ENCODE measurements at places on chromosomes 12 and 14. TPM values are rescaled to one million over a fixed set of nuclear protein-coding genes. Genes with fewer than 3 reads are reported as not detected.

GRCh38 chr14:77543637-77544334, 45.2 kb upstream of the ISM2 start:
- H3K27ac ChIP-seq = no peak overlapping the region
- no peaks in the 10 kb centered on the region for H3K27me3 ChIP-seq
- no peak overlapping the region for H3K4me3 ChIP-seq
- peaks cover 29% of the 10 kb centered on the region for H3K36me3 ChIP-seq
- DNase-seq = no peak

Gene SOAT2
- total RNA-seq = not detected

GRCh38 chr14:78535041-78535440, 364.9 kb downstream of the NRXN3 start:
- H3K4me3 ChIP-seq = no peak overlapping the region
- no peak for DNase-seq
- H3K36me3 ChIP-seq = no peaks in the 10 kb centered on the region
- no peaks in the 10 kb centered on the region for H3K27me3 ChIP-seq
- H3K27ac ChIP-seq = no peak overlapping the region
- H3K4me1 ChIP-seq = no peaks in the 10 kb centered on the region

DNA sequence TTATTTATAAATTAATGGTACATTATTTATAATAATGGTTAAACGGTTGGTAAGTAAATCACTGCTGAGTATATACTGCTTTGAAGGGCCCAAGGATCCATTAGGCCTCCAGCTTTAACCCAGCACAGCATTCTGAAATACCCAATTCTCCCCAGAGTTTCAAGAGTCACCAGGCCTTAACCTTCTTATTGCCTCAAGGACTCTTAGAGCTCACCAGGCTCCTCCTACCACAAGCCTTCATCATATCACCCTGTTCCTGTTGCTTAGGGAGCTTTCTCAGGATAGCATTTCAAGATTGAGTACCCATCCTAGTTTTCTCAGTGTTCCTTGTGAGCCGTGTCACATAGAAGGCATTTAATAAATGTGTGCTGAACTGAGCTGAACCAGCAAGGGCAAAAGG, 242.5 kb downstream of the FBXL14 start:
- H3K4me1 ChIP-seq = no peaks in the 10 kb centered on the region
- no peak overlapping the region for H3K27ac ChIP-seq
- H3K4me3 ChIP-seq = no peak overlapping the region
- no peaks in the 10 kb centered on the region for H3K36me3 ChIP-seq
- H3K27me3 ChIP-seq = no peaks in the 10 kb centered on the region

DNA sequence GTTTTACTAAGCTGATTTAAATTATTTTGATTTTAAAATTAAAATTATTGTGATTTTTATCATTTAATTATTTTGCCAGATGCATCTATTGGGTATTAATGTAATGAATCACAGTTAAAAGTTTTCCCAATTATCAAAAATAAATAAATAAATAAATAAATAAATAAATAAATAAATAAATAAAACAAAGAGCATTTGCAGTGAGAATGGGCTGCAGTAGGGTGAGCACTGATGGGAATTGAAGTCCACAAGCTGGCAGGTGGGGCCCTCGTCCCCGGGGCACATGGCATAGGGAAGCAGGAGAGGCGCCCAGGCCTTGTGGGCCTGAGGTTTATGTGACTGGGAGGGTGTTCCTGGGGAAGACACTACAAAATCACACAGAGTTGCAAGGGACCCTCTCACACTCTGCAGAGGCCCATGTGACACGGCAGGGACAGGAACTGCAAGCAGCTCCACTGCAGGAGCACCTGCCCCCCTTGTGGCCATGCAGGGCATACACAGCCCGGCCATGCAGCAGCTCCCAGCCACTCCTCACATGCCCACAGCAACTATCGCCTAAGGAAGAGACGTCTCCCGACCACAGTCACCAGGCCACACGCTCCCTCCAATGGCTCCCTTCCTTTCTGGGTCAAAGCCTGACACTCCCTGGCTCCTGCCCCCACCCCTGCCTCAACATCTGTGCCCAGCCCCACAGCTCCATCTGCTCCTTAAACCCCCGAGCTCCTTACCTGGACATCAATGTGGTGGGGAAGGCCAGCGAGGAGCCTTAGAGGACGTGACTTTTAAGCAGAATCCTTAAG, 256.3 kb upstream of the SFSWAP start:
- H3K4me1 ChIP-seq = peaks cover 5% of the 10 kb centered on the region
- no peaks in the 10 kb centered on the region for H3K36me3 ChIP-seq
- no peak overlapping the region for H3K4me3 ChIP-seq
- peaks cover 20% of the 10 kb centered on the region for H3K27me3 ChIP-seq
- no peak overlapping the region for H3K27ac ChIP-seq

DNA sequence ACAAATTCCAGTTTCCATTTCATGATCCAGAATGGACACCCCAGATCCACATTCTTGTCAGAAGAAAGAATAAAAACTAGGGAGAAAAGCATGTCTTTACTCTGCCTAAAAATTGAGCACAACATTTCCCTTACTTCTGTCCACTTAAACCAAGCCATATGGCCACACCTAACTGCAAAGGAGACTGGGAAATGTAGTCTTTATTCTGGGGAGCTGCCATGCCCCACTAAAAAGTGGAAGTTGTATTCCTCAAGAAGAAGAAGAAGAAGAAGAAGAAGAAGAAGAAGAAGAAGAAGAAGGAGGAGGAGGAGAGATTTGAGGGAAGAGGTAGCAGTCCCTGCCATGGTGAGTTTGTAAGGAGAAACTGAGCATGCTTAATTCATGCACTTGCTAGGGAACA, 84.5 kb downstream of the GPR65 start:
- H3K36me3 ChIP-seq = no peaks in the 10 kb centered on the region
- no peak overlapping the region for H3K4me3 ChIP-seq
- no peak overlapping the region for H3K27ac ChIP-seq
- no peaks in the 10 kb centered on the region for H3K4me1 ChIP-seq

Gene ACRBP
- total RNA-seq = 18.0 TPM

DNA sequence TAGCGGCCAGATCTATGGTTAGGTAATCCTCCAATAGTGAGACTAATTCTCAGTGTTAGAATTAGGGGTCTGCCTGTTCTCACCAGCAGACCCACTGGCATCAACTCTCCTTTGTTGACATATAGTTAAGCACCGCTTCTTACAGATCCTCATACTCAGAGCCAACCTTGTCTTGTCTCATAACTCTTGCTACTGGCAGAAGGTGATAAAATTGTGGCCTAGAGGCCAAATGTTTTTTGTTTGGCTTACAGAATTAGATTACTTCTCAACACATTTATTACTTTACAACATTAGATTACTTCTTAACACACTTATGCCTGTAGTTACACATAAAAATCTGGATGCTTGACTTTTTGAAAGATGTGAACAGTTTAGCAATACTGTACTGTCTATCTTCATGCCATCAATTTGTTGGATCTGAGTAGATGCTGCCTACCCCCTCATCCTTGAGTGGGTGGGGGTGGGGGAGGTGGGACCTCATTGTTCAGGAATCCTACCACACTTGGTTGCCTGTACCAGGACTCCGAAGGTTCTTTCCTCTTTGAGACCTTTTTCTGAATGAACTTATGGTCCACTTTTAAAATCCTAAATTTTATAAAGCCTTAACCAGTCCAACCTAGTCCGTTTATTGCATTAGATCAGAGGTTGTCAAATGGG, 7.0 kb downstream of the MTHFD1 start:
- H3K27ac ChIP-seq = peak overlapping the region; percentile 43
- H3K4me1 ChIP-seq = peaks cover 34% of the 10 kb centered on the region
- peaks cover 52% of the 10 kb centered on the region for H3K36me3 ChIP-seq
- no peaks in the 10 kb centered on the region for H3K27me3 ChIP-seq
- DNase-seq = no peak
- H3K4me3 ChIP-seq = no peak overlapping the region

Gene IAPP
- not detected for total RNA-seq

DNA sequence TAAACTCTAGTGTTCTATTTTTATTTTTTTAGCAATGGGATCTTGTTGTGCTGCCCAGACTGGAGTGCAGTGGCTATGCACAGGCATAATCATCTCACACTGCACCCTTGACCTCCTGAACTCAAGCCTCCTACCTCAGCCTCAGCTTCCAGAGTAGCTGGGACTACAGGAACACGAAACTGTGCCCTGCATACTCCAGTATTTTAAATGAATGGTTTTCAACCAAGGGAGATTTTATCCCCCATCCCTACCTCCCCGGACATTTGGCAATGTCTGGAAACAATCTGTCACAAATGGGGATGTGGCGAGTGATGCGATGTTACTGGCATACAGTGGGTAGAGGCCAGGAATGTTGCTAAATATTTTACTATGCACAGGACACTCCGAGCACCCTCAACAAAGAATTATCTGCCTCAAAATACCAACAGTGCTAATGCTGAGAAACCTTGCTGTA, 2.1 kb downstream of the CBX5 start:
- H3K27me3 ChIP-seq = no peaks in the 10 kb centered on the region
- H3K4me1 ChIP-seq = peaks cover 14% of the 10 kb centered on the region
- peak overlapping the region; percentile 71 for H3K4me3 ChIP-seq
- H3K27ac ChIP-seq = peak overlapping the region; percentile 99
- peaks cover 67% of the 10 kb centered on the region for H3K36me3 ChIP-seq

DNA sequence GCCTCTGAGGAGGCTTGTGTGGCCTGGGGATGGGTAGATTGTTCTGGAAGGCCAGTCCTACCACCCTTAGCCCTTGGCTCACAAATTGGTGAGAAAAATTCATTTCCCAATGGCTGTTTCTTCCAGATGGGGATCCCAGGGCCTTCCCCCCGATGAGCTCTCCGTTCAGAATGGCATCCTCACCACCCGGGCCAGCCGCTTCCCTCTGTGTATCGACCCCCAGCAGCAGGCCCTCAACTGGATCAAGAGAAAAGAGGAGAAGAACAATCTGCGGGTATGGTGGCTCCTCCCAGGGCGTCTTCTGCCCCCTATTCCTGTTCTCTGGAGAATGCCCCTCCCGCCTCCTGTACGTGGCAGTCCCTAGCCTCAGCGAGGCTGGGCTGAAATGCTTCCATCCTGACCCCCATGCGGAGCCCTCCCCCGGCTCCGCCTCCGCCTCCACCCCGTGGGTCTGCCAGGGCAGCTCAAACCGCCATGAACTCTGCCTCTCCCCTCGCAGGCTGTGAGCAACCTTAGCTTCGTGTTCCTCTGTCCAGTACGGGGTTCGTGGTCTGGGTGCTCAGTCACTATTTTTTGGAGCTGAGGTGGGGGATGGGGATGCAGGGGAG, 57.8 kb downstream of the CCDC92 start:
- no peak overlapping the region for H3K4me3 ChIP-seq
- peaks cover 9% of the 10 kb centered on the region for H3K4me1 ChIP-seq
- no peak overlapping the region for H3K27ac ChIP-seq
- H3K36me3 ChIP-seq = no peaks in the 10 kb centered on the region
- H3K27me3 ChIP-seq = peaks cover 38% of the 10 kb centered on the region

DNA sequence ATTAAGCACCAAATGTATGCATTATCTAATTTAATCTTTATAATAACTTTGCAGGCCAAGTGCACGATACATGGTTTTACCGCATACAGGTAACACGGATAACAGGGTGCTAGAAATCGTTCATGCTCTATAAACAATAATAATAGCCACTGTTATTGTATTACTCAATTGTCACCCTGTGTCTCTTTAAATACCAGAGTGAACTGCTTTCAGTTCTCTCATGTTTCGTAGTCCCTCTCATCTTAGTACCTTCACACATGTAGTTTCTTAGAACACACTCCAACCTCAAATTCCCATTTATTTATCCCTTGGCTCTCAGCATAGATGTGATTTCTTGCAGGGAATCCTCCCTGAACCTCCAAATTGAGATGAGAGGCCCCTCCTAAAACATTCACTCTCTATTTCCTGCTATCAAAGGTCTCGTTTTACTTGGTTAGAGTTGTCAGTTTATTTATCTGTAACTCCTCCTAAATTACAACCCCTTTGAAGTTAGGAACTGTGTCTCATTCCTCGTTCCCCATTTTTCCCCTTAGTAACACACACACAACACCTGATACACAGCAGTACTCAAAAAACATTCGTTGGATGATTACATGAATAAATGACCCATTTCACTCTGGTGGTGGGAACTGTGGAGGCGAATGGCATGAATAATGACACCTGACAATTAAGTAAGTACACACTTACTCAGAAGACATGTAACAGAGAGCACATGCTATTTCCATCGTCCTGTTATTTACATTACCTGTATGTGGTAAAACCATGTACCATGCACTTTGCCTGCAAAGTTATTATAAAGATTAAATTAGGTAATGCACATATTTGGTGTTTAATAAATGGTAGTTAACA, 134.6 kb downstream of the BTG1 start:
- H3K36me3 ChIP-seq = no peaks in the 10 kb centered on the region
- no peaks in the 10 kb centered on the region for H3K27me3 ChIP-seq

Gene CLEC9A
- total RNA-seq = not detected

DNA sequence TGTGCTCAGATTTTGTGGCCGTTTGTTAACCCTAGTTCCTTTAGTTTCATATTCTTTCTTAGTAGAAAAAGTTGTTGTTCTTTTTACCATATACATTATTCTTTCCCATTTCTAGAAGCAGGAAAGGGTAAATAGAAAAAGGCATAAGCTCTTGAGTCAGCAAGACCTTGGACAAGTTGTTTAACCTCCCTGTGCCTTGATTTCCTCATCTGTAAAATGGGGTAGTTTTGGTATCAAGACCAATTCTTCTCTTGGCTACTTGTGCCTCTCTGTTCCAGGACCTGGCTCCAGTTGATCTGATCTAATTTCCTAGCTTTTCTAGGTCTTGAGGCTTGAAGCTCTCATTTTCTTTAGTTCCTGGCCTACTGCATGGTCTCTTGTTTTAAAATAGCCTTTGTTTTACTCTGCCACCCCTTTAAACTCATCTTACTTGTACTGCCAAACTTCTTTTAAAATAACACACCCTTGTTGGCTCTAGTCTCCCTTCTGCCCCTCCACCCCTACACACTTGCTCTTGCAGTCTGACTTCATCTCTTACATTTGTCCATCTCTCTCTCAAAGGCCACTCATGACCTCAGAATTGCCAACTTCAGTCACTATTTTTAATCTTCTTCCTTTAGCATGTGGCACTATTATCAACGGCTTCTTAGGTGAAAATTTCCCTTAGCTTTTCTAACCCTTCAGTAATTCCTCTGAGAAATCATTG, 143.7 kb downstream of the TTLL5 start:
- DNase-seq = no peak
- no peaks in the 10 kb centered on the region for H3K27me3 ChIP-seq
- H3K4me1 ChIP-seq = no peaks in the 10 kb centered on the region
- no peak overlapping the region for H3K4me3 ChIP-seq
- no peak overlapping the region for H3K27ac ChIP-seq
- peaks cover 3% of the 10 kb centered on the region for H3K36me3 ChIP-seq

- H3K4me3 ChIP-seq = no peak overlapping the region
- H3K4me1 ChIP-seq = no peaks in the 10 kb centered on the region
- H3K27me3 ChIP-seq = no peaks in the 10 kb centered on the region
- no peak for DNase-seq
- H3K27ac ChIP-seq = no peak overlapping the region
- peaks cover 6% of the 10 kb centered on the region for H3K36me3 ChIP-seq
These were observed 85.8 kb downstream of the RBM19 start for GRCh38 chr12:113880326-113880725.

Gene SMOC1
- total RNA-seq = 0.04 TPM

DNA sequence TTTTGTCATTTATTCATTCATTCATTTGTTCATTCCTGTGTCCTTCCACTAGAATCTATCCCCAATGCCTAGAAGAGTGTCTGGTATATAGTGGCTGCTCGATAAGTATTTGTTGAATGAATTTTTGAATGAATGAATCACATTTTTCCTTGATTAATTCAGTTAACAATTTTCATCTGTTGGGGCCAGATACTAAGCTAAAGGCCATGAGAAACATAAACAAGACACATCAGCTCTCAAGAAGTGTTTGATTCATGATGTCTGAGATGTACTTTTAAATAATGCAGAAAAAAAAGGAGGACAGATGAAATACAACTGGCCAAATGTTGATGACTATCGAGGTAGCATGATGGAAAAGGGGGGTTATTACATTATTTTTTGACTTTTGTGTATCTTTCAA, 48.1 kb upstream of the TMED10 start:
- H3K27me3 ChIP-seq = no peaks in the 10 kb centered on the region
- DNase-seq = no peak
- H3K36me3 ChIP-seq = no peaks in the 10 kb centered on the region
- H3K4me1 ChIP-seq = peaks cover 14% of the 10 kb centered on the region

All from K562 (cell line).